Cortex of kidney (tissue), 1 donor: ENCODE measurements at places on chromosomes 2 and 18.

- DNase-seq: no peak
These were observed 4.7 kb upstream of the PPP4R1 start for GRCh38 chr18:9619056-9619455.

- DNase-seq: no peak
These were observed 10.4 kb upstream of the MAP3K2 start for GRCh38 chr2:127398239-127398590.

- DNase-seq: no peak
These were observed 267.8 kb downstream of the DPP10 start for GRCh38 chr2:114709936-114710850.

GRCh38 chr2:65026704-65027464, 29.3 kb upstream of the CEP68 start:
- no peak for DNase-seq

DNA sequence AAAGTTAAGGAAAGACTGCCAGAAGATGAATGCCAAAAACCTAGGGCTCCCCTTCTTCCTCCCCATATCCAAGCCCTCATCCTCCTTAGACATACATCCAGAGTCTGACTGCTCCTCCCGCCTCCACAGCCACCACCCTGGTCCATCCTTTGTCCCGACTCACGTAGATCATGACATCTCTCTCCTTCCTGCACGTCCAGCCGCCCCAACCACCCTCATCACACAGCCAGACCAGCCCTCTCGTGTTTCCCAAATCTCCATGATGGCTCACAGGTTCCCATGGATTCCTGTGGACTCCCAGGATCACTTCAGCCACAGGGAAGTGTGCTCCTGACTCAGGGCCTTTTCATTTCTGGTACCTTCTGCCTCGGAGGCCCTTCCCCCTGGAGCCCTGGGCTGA, 47.8 kb upstream of the CAB39 start:
- no peak for DNase-seq

GRCh38 chr2:160379399-160379798, 114.2 kb downstream of the RBMS1 start:
- no peak for DNase-seq

- DNase-seq: no peak
These were observed 3.7 kb downstream of the MBOAT2 start for GRCh38 chr2:8999797-9000196.

GRCh38 chr2:240383099-240383758, 52.2 kb upstream of the GPC1 start:
- DNase-seq: no peak

DNA sequence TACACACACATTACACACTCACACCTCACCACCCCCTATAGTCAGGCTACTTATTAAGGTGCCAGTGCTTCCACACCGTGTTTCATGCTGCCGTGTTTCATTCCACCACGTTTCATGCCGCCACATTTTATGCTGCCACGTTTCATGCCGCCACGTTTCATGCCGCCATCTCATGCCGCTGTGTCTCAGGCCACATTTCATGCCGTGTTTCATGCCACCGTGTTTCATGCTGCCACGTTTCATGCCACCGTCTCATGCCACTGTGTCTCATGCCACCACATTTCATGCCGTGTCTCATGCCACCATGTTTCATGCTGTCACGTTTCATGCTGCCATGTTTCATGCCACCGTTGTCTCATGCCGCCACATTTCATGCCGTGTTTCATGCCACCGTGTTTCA, 65.1 kb downstream of the MBOAT2 start:
- no peak for DNase-seq

DNA sequence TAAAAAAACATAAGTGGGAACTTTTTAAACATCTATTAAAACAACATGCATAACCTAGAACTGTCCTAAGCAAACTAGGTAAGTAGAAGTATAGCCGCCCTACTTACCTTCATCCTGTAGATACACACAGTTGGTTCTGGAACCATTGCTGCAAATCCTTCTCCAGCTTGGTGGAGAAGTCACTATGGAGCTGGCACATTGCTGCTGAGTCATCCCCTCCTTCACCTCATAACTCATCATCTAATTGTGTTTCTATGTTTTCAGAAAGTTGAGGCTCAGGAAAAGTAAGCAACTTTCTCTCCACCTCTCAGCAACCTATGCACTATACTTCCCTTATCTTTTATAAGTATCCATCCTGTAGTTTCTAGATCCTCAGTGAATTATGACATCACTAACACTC, 269.8 kb upstream of the MMADHC start:
- no peak for DNase-seq

- no peak for DNase-seq
These were observed 2.8 kb upstream of the LCLAT1 start for GRCh38 chr2:30444273-30444672.

GRCh38 chr2:60234274-60234986, 319.0 kb downstream of the BCL11A start:
- DNase-seq: no peak

DNA sequence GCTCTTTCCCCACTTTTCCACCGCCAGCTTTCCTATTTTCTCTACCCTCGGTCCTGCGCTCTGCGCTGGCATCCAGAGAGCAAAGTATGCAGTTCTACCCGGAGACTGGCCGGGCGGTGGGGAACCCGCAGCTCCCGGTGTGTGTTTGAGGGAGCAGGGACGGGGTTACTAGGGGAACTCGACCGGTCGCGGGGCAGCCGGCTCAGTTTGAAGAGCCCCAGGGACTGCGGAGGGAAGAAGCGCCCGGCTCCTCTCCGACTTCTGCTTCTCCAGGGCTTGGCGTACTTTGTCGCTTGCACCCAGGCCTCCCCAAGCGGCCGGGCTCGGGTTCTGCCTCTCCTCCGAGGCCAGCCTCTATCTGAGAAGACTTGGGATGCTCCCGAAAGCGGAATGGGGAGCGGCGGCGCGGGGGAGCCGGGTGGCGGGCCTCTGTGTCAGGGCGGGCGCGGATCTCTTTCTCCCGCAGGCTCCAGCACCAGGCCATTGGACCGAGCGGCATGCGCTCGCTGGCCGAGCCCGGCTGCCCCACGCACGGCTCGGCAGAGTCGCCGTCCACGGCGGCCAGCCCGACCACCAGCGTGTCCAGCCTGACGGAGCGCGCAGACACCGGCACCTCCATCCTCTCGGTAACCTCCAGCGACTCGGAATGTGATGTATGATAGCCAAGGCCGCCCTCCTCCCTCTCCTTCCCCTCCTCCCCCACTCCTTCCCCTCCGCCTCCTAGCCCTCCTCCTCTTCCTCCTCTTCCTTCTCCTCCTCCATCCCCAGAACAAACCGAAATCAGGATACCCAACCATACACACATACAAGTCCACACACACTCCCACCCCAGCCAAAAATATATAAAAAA, 2.8 kb downstream of the SIX3 start:
- DNase-seq: no peak
